ENCODE measurements at places on chromosomes 7 and 10. TPM values are rescaled to one million over a fixed set of nuclear protein-coding genes. Genes with fewer than 3 reads are reported as not detected.

The AKR1C8 gene
- polyA plus RNA-seq: not detected

GRCh38 chr7:41133690-41134299, 569.1 kb downstream of the INHBA start:
- DNase-seq: no peak

The CHPF2 gene
- polyA plus RNA-seq: 4.8 TPM

The EPDR1 gene
- polyA plus RNA-seq: 4.4 TPM

GRCh38 chr10:28906011-28906411, 228.7 kb downstream of the BAMBI start:
- DNase-seq: no peak

The ADARB2 gene
- polyA plus RNA-seq: 1.7 TPM

The TEX36 gene
- not detected for polyA plus RNA-seq

DNA sequence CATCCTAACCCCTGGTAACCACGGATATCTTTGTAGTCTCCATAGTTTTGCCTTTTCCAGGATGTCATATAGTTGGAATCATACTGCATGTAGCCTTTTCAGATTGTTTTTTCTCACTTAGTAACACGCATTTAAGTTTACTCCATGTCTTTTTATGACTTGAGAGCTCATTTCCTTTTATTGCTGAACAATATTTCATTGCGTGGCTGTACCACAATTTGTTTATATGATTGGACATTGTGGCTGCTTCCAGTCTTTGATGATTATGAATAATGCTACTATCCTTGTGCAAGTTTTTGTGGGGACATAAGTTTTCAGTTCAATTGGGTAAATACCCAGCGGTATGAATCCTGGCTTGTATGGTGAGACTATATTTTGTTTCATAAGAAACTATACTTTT, 60.8 kb downstream of the AOAH start:
- DNase-seq: no peak

- DNase-seq: no peak
These were observed 26.9 kb downstream of the SFXN4 start for GRCh38 chr10:119138346-119139306.

GRCh38 chr7:97357459-97357858, 240.0 kb downstream of the SDHAF3 start:
- no peak for DNase-seq

DNA sequence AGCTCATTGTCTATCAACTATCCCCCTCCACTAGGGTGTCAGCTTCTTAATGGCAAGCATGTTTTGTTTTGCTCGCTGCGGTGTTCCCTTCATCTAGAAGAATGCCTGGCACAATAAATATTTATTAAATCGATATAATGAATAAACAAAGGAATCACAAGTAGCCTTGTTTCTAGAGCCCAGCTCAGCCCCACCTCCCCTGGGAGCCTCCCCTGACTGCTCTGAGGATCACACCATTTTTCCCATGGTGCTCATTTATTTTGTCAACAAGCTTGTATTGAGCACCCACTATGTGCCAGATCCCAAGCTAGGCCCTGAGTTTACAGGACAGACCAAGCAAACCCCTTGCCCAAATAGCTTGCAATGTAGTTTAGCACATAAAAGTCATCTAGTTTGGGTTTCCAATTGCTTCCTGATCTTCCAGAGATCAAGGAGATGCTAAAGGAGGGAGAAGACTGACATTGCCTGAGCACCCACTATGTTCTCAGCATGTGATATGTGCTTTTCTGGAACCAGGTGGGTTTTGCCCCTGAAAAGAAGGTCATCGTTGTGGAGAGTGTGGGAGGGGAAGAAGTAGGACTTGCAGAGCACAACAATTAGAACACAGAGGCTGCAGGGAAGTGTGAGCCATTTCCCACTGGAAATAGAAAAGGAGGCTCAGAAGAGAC, 42.3 kb upstream of the GPAM start:
- DNase-seq: no peak

DNA sequence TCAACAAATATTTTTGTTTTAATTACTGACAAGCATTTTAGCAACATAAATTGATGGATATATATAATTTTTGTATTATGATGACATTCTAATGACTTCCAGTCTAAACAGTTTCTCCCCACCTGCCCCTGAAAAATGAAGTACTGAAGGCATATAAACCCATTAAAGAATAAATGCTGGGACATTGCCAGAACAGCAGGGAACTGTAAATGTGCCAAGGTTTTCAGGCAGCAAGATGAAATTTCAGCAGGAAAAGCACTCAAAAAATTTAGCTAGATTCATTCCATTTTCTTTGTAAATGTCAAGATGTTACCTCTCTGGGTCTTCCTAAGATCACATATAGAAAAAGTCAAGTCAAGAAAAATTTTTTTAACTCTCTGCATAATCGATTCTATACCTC, 11.0 kb upstream of the TLL2 start:
- no peak for DNase-seq

The HTR5A gene
- not detected for polyA plus RNA-seq

The ATP6V1F gene
- 294 TPM for polyA plus RNA-seq

DNA sequence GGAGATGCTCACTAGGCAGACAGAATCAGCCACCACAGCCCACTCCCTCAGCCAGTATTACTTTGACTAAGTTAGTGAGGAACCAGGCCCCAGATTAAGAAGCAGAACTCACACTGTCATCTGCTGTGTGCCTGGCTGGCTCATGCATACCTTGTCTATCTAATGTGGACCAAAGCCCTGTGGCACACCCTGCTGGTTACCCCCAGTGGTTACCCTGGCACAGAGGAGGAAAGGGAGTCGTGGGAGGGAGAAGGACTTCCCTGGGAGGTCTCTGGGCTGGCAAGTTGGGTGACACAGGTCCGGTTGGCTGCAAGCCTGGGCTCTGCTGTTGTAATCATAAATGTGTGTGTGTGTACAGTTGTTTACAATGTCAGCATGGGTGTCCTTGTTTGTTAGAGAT, 7.5 kb upstream of the SH2D4B start:
- no peak for DNase-seq

The CTAGE8 gene
- 1.3 TPM for polyA plus RNA-seq

The CPN1 gene
- not detected for polyA plus RNA-seq

The ZP3 gene
- 15.2 TPM for polyA plus RNA-seq
